Stimulated activated CD4-positive, alpha-beta T cell treated with anti-CD3 and anti-CD28 coated beads, Interleukin-4, amount 100 ng/mL, for 48 hours (primary cell): ENCODE measurements at places on chromosomes 4 and X.
A peak's percentile ranks its signal among the peaks of the same experiment; 100 is the strongest.

DNA sequence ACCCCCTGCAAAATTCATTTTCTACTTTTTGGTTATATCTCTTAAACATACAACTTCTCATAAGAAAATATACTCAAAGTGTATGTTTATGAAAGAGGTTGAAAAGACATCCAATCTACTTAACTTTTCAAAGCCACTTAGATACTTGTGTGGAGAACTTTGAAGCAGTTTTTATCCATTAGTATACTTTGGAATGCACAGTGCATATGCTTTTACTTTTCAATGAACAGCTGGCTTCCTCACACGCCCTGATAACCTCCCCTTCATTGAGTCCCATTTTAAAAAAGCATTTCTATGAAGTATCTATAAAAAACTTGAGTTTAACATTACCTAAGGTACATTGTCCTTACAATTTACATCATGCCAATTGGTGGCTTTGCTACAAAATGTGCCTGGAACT lies 73.8 kb downstream of the VEGFC start:
- no peak for DNase-seq

DNA sequence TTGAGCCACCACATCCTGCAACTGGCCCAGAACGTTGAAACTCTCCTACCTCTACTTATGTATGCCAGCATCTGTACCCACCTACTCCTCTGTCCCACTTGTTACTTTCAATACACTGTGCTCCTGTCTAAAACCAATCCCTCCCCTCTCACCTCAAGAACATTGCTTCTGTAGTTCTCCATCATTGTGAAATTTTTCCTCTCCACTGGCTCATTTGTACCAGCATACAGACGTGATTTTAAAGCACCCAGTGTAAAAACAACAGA lies 25.5 kb upstream of the USO1 start:
- DNase-seq: no peak

DNA sequence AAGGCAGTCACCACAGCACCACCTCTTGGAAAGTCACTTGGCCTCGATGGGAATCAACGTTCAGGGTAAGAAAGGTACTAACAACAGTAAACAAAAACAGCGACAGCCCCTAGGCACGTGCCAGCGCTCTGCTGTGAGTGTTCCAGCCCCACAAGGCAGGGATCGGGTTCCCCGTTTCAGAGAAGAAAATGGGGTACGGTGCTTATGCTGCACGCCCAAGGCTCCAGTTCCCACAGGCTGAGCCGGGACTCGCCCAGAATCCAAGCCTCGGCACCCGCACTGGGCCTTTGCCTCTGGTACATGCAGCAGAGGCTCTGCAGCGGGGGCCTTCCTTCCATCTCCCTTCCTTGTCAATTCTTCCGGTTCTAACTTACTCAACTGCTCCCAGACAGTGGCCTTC lies 37.3 kb downstream of the WDR1 start:
- DNase-seq: no peak

DNA sequence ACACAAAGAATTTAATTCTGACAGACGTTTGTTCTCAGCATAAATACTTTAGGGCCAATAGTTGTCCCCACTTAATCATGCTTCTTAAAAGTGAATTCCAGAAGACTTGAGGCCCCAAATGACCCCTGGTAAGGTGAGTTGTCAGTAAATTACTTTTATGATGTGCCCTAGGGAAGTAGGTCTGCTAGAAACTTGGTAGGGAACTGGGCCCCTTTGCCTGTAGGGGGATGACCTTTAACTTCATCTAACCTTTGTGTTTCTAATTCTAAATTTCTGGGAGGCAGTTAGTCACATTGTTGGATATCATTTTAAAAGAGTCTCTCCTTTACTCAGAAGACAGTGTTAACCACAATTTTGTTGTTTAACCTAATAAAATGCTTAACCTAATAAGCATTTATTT lies 28.8 kb downstream of the HHIP start:
- no peak for DNase-seq

DNA sequence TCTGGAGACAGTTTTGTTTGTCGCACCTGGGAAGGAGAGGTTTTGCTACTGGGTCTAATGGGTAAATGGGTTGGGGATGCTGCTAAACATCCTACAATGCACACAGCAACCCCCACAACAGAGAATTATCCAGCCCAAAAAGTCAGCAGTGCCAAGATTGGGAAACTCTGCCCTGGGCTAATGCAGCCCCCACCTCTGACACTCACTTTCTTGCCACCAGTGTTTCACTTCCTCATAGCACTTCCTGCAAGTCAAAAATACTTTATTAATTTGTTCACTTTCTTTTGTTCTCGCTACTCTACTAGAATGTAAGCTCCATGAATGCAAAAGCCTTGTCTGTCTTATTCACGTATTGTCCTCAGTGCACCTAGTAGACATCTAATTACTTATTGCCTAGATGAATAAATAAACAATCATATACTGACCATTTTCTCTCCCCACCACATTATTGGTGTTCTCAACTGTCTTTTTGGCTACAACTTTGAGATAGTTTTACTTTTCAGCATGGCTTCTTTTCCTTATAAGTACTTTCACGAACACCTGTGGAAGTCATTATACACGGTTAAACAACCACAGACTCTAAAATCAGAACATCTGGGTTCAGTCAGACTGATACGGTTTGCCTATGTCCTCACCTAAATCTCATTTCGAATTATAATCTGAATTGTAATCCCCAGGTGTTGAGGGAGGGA lies 82.0 kb upstream of the PITX2 start:
- DNase-seq: no peak

- no peak for DNase-seq
These were observed 29.9 kb upstream of the TET2 start for GRCh38 chr4:105116616-105117319.

DNA sequence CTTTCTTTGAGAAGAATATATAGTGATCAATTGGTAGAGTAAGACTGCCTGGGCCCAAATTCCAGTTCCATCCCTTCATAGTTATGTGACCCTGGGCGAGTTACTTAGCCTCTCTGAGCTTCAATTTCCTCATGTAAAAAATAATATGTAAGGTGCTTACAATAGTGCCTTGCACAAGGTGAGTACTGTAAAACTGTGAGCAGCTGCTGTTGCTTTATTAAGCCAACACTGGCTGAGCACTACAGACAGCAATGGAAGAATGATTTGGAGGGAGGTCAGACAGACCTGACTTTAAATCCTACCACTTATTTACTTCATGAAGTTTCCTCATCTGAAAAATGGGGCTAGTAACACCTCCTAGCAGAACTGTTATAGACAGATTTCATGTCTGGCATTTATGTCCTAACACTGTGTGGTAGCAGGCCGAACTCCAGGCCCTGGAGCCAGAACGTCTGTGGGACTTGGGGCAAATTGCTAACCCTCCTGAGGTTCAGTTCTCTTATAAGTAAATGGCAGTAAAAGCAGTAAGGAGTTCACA lies 53.8 kb downstream of the RNF150 start:
- no peak for DNase-seq

DNA sequence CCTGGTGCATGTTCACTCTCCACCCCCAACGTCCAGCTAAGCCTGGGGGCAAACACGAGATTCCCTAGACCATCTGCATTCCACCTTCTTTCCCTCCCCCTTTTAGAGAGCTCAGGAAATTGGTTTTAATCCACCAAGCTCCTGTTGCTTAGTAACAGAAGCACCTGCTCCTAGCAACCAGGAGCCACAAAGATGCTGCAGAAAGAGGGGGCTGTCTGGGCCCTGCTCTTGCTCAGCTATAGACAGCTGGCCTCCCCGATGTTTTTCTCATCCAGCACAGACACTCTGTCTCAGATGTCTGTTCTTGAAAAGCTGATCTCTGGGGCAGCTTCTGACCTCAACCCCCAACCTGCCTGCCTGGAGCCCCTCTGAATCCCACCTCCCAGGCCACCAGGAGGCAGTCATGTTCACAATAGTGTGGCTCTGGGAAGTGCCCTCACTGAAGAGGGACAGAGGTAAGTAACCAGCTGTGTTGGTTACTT lies 71.5 kb downstream of the SLC16A2 start:
- DNase-seq: peak; percentile 14

DNA sequence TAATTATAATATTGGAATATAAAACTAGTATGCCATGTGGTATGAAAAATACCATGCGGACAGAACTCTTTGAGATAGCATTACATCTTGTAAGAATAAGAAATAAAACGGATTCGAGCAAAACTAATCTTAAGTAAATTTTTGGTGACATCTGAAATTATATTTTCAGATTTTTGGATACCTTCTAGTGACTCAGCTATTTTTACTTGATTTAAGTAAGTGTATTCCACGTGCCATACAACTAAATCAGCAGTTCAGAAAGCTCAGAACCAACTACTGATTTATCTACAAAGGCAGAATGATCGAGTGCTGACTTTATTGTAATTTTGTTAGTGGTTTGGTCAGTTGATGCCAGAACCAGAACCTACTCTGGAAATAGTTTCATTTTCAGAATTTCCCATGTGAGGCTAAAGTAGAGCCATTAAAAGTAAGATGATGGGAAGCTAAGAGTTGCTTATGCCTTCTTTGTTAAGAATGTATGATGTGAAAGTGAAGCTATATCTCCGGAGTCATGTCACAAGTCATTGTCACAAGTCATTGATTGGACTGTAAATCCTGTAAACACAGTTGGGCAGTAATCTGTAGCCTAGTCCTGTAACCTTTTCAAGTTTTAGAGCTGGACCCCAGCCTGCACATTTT lies 4.0 kb downstream of the ING2 start:
- DNase-seq: no peak

DNA sequence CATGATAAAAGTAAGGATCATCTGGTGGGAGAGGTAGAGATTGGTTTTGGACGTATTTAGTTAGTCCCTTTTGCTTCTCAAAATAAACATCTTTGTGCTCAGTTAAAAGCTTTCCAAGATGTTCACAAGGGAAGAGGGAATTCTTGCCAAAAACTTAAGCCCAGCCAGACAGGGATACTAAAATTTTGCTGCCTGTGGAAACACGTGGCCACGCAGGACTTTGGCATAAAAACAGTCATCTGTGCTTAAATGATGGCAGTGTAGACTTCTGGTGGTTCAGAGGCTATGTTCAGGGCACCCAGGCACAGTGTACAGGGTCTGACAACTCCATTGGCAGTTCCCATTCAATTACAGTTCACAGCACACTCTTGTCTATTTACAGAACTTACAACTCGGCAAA lies 93.2 kb upstream of the JADE1 start:
- DNase-seq: no peak

DNA sequence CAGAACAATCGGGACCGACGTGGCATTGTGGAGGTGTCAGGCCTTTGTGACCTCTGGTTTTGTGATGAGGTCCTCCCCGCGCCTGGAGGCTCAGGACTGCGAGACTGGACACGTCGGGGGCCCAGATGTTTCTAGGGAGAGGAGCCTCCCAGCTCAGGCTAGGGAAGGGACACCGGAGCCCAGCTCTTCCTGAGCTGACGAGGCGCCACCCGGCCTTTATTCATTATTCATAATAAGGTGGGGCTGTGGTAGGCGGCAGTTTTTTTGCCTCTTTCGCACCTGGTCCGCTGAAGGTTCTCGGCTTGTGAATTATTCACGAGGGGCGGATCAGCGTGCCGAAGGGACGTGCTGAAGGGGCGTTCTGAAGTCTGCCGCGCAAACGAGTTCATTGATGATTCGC lies 2.3 kb upstream of the UBA1 start:
- peak; percentile 14 for DNase-seq

DNA sequence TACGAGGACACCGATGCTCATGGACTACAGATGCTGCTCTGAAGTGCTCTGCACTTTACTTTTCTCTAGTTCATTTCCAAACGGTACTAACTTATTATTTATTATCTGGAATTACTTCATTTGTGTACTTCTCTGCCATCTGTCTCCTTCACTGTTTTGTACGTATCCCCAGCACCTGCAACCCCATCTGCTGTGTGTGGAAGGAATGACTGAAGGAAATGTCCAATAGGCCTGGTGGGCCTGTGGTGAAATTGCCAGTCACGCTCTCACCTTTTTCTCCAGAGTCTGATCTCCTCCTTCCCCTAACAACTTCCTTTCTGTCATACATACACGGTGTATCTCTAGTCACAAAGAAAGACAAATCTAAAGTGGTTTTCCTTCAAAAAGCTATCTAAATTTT lies 12.9 kb downstream of the TMEM154 start:
- DNase-seq: no peak

- no peak for DNase-seq
These were observed 9.2 kb downstream of the MAP9 start for GRCh38 chr4:155367608-155368007.

DNA sequence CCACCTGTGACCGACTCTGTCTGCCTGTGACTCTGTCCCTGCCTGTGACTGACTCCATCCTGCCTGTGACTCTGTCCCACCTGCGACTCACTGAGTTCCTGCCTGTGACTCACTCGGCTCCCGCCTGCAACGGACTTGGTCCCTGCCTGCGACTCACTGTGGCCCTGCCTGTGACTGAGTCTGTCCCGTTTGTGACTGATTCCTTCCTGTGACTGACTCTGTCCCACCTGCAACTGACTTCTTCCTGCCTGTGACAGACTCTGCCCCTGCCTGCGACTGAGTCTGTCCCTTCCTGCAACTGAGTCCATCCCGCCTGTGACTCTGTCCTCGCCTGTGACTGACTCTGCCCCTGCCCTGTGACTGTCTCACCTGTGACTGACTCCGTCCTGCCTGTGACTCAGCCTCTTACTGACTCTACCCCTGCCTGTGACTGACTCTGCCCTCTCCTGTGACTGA lies 9.6 kb upstream of the UVSSA start:
- peak; percentile 70 for DNase-seq

- no peak for DNase-seq
These were observed 3.9 kb downstream of the TFDP3 start for GRCh38 chrX:133214301-133214700.
